Natural killer cell treated with Interleukin-12 subunit alpha and Interleukin-12 subunit beta and Interleukin-15 and Interleukin-18, amount 100 ng/mL, for 72 hours (primary cell): ENCODE measurements at places on chromosomes 2 and 18. TPM values are rescaled to one million over a fixed set of nuclear protein-coding genes. Genes with fewer than 3 reads are reported as not detected.

SLC9A2 gene
- not detected for total RNA-seq

C1QL2 gene
- not detected for total RNA-seq

CPO gene
- not detected for total RNA-seq

DNA sequence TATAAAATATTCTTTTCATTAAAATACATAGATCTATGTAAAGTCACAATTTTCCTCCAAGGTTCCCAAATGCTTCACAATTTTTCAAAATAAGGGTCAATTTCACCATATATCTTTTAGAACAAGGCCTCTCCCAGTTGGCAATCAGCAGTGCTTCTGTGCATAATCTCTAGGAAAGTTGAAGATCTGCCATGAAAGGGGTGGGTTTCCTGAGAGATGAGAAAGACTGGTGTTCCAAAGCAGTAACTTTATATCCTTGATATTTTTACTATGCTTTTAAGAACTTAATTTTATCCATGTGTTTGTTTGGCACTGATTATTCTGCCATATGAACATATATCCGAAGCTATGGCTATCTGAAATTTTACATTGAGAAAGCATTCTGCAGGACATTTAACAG, 199.4 kb upstream of the CYP26B1 start:
- H3K4me1 ChIP-seq: peaks cover 3% of the 10 kb centered on the region
- DNase-seq: no peak
- H3K36me3 ChIP-seq: no peaks in the 10 kb centered on the region
- no peaks in the 10 kb centered on the region for H3K27me3 ChIP-seq
- no peak overlapping the region for H3K4me3 ChIP-seq

- H3K4me3 ChIP-seq: peak overlapping the region; percentile 92
- peak overlapping the region; percentile 99 for H3K27ac ChIP-seq
- H3K36me3 ChIP-seq: peaks cover 33% of the 10 kb centered on the region
- no peaks in the 10 kb centered on the region for H3K27me3 ChIP-seq
Observed at GRCh38 chr2:130374587-130375290, 18.9 kb downstream of the PTPN18 start.

DNA sequence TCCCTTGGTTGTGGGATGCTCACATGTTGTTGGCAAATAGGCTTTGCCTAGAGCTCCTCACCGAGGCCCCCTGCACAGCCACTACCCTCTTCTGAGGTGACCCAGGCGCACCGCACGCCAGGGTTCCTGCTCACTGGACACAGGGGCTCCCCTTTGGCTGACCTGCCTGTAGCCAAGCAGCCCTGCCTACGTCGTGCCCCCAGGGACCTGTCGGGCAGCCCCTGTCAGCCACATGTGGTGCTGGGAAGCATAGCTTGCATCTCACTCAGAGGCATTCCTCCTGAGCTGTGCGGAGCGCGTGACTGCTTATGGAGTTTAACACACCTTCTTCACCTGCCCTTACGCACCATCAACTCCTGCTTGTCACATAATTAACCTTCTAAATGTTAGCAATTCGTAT, 116.3 kb downstream of the ZNF236 start:
- no peak overlapping the region for H3K27ac ChIP-seq
- DNase-seq: no peak
- no peak overlapping the region for H3K4me3 ChIP-seq

DNA sequence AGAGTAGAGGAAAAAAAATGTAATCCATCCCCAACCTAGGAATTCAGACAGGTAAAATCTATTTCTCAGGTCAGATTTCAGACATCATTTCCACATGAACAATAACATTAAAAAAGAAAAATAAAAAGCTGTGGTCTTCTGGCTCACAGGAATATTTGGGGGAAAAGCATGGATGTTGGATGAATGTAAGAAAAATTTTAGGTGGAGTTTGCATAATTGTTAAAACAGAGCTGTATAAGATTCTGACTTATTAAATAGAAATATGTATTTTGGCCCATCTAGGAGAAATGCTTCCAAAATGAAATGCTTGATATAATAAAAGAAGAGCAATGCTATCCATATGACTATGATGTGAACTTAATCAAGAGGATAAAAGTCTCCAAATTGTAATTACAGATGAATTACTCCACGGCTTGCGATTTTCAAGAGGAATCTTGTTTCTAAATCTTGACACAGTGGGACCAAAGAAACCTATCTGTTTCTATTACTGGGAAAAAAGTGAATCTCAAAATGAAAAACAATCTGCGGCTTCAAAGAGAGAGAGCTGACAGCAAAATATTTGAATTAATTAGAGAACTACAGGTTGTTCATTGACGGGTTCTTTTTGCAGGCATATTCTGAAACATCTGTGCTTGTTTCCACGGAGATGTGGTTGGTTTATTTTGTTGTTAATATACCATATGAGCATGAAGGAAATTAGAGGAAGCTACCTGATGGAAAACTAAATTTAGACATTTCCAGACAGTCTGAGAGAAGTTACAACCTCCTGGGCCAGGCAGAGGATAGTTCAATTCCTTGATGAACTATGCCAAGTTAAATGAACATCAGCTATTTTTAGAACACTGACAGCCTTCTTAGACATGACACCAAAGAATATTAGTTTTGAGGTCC, 468.7 kb downstream of the PID1 start:
- H3K4me1 ChIP-seq: no peaks in the 10 kb centered on the region
- no peak for DNase-seq
- H3K27me3 ChIP-seq: no peaks in the 10 kb centered on the region
- no peak overlapping the region for H3K4me3 ChIP-seq

GRCh38 chr2:173451118-173451517, 96.4 kb downstream of the CDCA7 start:
- no peaks in the 10 kb centered on the region for H3K4me1 ChIP-seq
- no peak overlapping the region for H3K4me3 ChIP-seq
- no peak for DNase-seq

GRCh38 chr2:203690117-203690431, 16.4 kb upstream of the CD28 start:
- H3K36me3 ChIP-seq: no peaks in the 10 kb centered on the region
- peak overlapping the region; percentile 60 for H3K4me3 ChIP-seq
- H3K4me1 ChIP-seq: peaks cover 23% of the 10 kb centered on the region
- H3K27me3 ChIP-seq: peaks cover 36% of the 10 kb centered on the region
- DNase-seq: no peak
- H3K27ac ChIP-seq: no peak overlapping the region
